NCI-H524 (cell line): ENCODE measurements at places on chromosomes 4 and X.
A peak's percentile ranks its signal among the peaks of the same experiment; 100 is the strongest.

- no peak for DNase-seq
Observed at GRCh38 chr4:153156721-153157120, 47.5 kb upstream of the TRIM2 start.

DNA sequence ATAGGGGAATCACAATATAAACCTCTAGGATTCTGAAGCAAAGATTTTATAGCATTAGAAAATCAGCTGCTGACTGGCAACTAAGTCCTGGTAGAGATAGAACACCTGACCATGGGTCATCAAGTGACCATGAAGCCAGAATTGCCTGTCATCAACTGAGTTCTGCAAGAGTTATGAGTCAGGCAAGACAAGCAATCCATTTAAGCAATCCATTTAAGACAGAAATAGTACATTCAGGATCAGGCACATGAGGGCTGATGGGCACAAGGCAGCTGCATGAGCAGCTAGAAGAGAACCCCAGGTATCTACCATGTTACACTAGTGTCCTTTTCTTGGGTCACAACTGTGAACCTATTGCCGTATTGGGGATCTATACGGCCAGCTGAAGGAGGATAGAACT is 98.9 kb downstream of the SPRY1 start:
- DNase-seq, result no peak

DNA sequence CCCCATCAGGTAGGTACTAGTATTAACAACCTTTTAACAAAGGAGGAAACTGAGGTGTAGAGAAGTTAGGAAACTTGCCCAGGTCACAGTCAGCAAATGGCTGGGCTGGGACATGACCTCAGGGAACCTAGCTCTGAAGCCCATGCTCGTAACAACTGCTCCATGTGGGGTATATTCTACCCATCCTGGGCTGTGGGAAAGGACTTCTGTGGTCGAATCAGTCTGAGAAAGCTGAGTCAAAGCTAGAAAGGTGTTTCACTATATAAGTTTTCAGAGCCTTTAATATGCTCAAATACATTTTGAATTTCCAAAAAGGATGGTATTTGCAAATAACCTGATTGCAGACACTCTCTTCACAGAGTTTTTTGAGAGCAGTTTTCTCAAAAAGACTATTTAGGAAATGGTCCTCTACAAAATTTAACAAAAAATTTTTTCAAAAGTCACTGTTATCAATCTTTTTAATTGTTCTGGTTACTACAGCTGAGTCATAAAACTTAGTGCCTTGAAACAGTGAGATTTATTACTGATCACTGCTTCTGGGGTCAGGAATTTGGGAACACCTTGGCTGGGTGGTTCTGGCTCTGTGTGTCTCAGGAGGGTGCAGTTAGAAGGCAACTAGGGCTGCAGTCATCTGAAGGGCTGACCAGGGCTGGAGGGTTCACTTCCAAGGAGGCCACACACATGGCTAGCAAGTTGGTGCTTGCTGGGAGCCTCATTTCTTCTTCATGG is 53.6 kb downstream of the NSG1 start:
- no peak for DNase-seq

DNA sequence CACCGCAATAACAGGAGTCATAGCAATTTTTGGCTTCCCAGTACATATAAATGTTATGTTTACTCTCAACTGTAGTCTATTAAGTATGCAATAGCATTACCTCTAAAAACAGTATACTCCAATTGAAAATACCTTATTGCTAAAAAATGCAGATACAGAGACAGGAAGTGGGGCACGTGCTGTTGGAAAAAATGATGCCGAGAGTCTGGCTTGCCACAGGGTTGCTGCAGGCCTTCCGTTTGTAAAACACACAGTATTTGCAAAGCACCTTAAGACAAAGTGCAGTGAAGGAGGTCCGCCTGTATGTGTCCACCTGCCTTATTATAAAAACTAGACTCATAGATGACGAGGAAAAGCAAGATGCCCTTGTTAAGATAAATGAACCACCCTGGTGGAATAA is 23.5 kb downstream of the CD99 start:
- DNase-seq, result no peak

DNA sequence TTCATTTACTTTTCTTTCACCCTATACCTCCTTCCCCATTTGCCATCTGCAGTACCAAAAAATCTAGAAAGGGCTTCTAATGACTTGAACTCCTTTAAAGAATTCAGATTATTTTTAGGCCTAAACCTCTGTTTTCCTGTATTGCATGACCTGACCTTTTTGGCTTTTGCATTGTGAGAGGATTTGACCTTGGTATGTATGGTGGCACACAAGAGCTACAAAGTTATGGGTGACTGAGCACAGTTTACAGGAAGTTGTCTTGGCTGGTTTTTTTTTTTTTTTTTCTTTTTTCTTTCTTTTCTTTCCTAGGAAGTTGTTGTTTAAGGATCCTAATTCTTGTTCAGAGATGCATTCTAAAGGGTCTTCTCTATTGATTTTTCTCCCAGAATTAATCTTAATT is 32.0 kb upstream of the MTMR8 start:
- DNase-seq, result no peak

DNA sequence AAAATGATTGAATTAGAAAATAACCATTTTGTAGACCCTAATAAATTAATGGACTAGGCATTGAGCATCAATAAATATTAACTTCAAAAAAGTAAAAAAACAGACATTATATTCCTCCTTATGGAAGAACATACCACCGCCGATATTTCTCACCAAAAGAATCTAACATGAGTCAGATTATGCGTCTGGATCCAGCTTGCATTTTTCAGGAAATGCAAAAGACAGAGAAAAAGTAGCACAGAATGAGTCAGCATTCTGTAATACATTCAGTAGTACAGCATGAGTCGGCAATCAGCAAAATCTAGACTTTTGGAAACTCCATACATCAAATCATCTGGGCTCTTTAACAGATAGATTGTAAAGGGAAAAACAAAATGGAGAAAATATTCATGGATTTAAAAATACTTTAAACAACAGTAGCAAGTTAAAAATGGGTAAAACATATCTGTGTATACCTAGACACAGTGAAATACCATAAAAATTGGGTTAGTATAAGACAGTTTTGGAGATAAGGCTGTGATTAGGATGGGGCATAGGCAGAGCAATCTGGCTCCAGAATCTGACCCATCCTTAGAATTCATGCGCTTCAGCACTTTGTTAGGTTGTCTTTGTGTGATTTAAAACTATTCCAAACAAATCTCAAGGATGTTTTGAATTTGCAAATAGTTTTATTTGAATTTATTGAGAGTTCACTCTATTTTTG is 633.0 kb upstream of the FAM241A start:
- DNase-seq, result no peak

GRCh38 chr4:41207291-41207831 is 7.0 kb downstream of the APBB2 start:
- no peak for DNase-seq

DNA sequence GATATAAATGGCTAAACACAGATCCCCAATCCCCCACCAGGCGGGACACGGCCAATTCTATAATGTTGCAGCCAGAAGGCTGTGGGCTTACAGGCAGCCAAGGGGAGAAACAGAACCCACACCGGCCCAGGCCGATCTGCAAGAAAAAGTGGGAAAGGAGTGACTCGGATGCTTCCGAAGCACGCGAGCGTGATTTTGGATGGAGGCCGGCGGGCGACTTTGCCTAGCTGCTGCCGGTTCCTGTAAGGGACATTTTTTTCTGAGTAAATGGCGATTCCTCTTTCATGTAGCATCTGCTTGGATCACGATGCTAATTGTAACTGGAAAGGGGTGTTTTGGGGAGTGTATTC is 470.2 kb downstream of the PCDH19 start:
- no peak for DNase-seq

GRCh38 chrX:9882669-9883446 is 84.3 kb upstream of the CLDN34 start:
- peak; percentile 25 for DNase-seq
